ENCODE measurements at places on chromosomes 13 and 19.

DNA sequence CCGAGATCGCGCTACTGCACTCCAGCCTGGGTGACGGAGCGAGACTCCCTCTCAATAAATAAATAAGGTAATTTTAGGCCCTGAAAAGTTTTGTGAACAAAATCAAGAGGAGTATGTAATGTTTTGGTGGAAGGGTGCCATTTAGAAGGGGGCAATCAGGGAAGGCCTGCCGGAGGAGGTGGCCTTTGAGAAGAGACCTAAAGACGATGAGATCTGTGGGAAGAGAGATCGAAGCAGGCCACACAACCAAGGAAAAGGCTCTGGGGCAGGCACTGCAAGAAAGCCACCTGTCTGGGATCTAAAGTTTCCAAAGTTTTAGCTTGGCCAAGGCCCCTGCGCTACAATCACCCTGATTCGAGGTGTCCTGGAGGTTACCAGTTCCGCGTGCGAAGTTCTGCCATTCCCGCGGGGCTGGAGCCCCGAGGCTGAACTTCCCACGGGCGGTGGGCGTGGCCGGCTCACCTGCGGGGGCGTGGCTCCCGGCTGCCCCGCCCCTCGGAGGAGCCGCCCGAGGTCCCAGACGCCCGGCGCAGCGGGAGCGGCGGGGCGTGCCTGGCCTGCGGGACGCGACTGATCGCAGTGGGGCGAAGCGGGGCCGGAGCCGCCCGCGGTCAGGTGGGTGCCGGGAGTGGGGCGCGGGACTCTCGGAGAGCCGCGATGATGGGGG, at the start of gene KLC3:
KLC3 (plus strand) TSS at position 519 of the 667 bp plus-strand sequence. CDS start 4,792 bp downstream, outside the sequence.
- peak; percentile 25 for DNase-seq

GRCh38 chr13:51781246-51782022, 22.5 kb downstream of the DHRS12 start:
- DNase-seq = no peak

DNA sequence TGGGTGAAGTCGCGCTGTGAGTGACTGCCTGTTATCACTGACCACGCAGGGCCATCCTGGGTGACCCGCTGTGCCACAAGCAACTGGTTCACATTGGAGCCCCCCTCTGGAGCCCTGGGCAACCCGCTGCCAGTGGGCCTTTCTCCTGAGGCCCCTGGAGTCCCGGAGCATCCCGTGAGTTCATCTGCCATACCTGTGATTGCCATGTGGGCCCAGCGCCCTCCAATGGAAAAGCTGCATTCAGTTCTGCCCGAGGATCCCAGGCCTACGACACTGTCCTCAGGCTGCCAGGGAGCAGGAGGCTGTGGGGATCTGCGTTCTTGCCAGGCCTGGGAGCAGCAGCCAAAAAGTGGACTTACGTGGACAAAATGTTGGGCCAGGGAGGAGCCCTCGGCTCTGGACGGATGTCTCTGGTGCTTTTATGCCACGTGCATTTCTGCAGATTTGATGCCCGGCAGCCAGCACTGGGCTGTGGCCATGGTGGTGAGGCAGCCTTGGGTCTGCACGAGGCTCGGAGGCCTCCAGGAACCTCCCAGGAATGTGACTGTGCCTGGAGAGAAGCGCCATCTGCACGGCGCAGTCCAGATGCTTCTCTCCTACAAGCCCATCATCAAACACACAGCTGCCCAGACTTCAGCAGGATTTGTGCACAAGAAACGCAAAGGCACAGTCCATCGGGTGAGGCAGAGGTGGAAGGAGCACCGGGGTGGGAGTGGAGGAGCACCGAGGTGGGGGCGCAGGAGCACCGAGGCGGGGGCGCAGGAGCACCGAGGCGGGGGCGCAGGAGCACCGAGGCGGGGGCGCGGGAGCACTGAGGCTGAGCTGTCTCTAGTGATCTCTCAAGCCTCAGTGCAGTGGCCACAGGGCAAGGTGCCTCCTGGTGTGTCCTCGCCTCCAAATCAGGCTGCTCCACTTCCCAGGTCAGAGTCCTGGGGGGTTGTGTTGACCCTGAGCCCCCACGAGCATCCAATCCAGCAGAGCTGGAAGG, 44.0 kb downstream of the C13orf46 start:
- DNase-seq = no peak

- DNase-seq = no peak
These were observed 664 bp downstream of the IRF3 start for GRCh38 chr19:49665036-49665350.

DNA sequence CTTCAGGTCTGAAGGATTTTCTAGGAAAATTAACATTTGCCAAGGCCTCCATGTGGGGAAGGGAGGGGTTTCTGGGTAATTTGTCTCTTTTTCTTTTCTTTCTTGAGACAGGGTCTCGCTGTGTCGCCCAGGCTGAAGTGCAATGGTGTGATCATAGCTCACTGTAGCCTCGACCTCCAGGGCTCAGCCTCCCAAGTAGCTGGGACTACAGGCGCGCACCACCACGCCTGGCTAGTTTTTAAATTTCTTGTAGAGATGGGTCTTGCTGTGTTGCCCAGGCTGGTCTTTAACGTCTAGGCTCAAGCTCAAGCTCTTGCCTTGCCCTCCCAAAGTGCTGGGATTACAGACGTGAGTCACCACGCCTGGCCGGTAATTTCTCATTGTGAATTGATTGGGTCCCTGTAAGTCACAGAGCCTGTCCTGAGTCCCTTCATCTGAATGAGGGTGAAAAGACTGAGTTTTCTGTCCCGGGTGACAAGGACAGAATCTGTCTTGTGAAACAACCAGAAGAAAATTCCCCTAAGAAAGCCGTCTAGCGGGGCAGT, 10.0 kb upstream of the SPC24 start:
- no peak for DNase-seq

DNA sequence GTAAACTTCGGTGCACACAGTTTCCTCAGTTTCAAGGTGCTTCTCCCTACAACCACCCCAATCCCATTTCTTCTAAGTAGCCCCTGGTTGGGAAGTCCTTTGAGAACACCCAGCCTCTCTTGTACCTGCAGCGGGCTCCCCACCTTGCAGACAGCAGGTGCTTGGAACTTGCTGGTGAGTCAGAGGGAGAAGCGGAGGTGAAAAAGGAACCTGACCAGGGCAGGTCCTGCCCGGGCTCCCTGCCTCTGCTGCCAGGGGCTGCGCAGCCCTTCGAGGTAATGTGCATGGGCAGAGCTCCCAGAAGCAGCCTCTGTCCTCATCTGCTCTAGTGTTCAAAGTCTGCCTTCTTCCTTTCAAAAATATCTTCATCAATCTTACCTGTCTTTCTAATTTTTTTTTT, 274.0 kb upstream of the SOX1 start:
- DNase-seq = no peak

- DNase-seq = peak; percentile 78
These were observed 43.3 kb downstream of the RFX2 start for GRCh38 chr19:6066661-6067646.

DNA sequence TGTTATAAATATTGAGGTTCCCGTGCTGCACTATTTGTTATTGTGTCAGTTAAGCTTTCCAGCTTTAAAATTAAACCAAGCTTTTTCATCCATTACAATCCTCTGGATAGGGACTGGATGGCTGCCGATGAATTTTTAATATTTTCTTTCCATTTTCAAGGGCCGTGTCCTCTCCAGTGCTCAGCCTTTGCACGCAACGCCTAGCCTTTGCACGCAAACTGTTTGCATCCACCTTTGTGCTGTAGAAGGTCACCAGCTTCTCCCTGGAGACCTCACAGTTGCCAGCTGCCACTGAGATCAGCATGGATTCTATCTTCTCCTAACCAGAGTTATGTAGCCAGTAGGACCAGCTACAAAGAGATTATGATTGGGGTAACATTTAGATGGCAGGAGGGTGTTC, 240.5 kb downstream of the SLC7A1 start:
- DNase-seq = no peak

- no peak for DNase-seq
These were observed 300.7 kb downstream of the KLF12 start for GRCh38 chr13:73833325-73834070.

DNA sequence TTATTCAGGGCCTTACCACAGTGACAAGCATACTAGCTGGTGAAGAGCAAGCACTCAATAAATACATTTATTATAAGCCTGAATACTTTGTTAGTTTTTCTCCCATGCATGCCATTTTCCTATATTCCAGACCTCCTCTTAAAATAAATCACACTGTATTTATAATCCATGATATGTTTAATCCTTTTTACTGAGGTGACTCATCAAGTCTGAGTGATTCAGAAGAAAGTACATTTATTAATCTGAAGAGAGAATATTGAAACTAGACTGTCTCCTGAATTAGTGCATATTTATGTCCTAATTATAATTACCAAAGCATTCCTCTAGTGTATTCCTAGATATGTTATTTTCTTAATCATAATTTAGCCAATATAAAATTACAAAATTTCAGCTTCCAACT, 323.3 kb downstream of the NALCN start:
- no peak for DNase-seq

- DNase-seq = no peak
These were observed at the start of gene CEACAM5 for GRCh38 chr19:41708481-41708880. Gene CEACAM5 (plus strand): TSS chr19:41708626. CDS start chr19:41708732, 106 bp downstream.

- DNase-seq = no peak
These were observed 131.5 kb downstream of the RGCC start for GRCh38 chr13:41588899-41589298.

DNA sequence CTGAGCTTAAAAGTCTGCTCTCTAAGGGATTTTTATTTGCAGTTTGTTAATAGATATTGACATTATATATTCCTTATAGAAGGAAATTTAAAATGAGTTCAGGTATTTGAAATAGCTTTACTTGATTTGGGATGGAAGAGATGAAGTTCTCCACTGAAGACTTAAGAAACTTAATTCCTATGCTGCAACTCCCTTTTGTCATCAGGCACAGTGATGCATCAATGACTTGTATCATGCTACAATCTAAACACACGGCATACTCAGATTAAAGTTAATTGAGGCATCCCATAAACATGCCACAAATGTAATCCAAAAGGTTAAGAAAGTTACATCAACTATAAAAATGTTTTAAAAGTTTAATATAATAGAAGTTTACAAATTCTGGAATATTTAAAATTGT, 109.0 kb downstream of the STARD13 start:
- DNase-seq = no peak

- DNase-seq = no peak
These were observed 283.4 kb downstream of the DACH1 start for GRCh38 chr13:71583581-71583980.

DNA sequence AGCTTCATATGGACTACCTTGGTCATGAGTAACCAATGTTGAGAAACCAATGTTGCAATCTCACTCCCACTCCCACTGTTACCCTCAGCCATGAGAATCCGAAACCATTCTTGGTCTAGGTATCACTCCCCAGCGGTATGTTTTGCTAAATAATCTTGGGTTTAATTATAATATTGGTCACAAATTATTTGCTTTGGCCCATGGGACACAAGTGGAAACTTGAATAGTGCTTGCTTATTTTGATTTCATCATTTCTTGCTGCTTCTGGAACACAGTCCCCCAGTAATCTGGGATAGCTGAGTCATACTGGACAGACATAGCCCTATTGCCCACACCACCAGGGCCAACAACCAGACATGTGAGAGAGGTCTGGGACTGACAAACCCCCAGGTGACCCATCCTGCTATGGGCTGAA, 171.6 kb upstream of the IPO5 start:
- no peak for DNase-seq

DNA sequence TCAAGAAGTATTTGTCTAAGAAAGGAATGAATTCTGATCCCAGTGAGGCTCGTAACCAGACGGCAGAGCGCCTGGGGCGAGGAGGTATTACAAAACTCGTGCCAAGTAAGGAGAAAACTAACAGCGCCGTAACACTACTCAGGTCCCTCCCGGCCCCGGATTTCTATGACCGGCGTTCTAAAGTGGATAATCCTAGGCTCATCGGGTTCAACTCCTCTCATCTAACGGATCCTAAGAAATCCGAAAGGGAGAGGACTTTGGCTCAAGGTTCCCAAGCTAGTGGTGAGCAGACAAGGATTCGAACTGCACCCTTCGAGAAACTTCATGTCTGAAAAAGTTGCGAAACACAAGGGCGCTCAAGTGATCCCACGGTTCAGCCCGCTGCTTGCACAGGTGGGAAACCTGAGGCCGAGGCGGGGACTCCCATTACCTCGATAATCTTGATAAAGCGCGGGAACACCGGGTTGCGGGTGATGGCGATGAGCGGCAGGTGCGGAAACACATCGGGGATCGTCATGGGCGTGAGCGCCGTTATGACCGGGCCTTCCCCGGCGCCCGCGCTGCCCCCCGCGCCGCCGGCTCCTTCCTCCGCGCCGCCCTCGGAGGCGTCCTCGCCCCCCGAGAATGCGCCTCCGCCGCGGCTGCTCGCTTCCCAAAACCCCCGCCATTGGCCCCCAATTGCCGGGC, 529 bp downstream of the LONP1 start:
- DNase-seq = peak; percentile 35

DNA sequence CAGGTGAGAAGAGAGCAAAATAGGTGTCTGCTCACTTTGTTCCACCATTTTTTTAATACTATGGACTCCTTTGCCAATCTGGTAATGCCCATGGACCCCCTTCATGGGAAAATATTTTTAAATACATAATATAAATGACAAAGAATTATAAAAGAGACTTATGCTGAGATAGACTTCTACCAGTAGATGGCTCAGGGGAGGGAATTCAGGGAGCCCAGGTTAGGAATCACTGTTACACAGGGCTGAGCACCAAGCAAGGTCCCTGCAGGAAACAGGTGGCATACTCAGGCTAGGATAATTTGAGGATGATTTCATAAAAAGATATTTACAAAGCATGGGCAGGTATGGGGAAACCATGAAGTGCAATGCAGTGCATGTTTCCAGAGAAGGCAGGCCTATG, 525.9 kb downstream of the FGF9 start:
- no peak for DNase-seq

- no peak for DNase-seq
These were observed 246.9 kb upstream of the PRR20A start for GRCh38 chr13:56893843-56894242.
